ENCODE measurements at places on chromosomes 2 and 18.
A peak's percentile ranks its signal among the peaks of the same experiment; 100 is the strongest.

- peak; percentile 65 for DNase-seq
Measured at GRCh38 chr2:7773362-7774360, 856.4 kb downstream of the RNF144A start.

DNA sequence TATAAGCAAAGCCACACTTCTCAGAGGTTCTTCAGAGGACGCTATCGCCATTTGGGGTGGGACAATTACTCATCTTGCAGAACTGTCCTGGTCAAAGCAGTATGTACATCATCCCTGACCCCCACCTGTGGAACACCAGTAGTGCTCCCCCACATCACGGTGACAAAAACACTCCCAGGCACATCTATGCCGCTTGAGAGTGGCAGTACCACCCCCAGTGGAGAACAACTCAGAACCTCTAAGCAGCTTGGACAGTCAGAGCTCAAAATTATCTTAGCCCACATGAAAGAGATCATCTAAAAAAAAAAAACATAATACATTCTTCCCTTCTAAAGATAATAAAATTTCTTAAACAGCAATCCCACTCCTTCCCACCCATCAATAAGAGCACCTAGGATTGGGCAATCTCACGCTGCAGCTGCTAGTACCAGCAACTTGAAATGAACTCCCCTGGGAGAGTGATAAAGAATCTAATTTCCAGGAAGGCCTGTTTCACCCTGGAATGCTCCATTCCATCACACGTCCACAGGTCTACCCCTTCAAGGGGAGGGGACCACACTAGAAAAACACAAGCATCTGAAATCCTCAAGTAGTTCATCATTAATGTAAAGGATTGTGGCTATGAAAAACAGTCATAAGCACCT lies 31.7 kb downstream of the LRP2 start:
- DNase-seq, result no peak

DNA sequence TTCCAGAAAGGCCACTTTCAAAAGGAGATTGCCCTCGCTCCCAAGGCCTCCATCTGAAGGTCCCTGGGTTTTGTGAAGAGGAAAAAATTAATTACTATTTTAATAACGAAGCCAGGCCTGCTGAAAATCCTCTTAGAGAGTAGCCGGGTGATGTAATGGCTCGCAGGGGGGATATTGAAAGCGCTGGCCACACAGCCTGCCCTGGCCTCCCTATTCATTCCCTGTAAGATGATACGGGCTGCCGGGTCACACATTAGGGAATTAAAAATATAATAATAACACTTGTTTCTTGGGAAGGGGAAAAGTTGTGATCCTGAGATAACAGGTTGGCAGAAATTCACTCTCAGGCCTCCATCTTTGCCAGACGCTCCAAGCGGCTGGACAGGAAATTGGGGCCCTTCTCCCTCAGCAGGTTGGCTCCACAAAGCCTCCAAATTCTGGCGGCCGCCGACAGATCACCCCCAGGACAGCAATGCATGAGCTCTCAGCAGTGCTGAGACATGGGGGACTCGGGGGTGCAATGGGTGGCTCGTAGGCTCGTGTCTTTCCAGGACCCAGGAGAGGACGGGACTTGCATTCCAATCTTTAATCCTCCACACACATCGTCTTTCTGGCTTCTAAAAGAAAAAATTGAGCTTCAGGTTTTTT lies 299.9 kb upstream of the SALL3 start:
- no peak for DNase-seq

- peak; percentile 57 for DNase-seq
Measured at GRCh38 chr2:98833172-98833916, 102.4 kb upstream of the MGAT4A start.

GRCh38 chr2:67436221-67436620 lies 39.1 kb downstream of the ETAA1 start:
- DNase-seq, result no peak

DNA sequence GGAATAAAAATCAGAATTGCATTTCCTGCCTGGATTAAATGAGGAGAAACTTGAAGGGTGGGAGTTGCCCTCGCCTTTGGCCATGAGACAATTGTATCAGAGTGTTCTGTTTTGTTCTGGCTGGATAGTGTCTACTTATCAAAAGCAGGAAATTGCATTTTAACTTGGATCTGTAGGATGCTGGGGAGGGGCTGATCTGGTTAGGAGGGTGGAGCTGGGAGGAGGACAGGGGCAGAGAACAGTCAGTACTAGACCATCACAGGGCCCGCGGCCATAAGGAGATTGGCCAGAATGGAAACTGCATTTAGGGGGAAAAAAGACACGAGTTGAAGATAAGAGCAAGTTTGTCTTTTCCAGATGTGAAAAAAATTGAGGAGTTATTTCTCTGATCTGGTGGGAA lies 199.1 kb upstream of the POU3F3 start:
- no peak for DNase-seq

GRCh38 chr2:141906678-141907077 lies 224.1 kb downstream of the LRP1B start:
- no peak for DNase-seq

GRCh38 chr2:196478588-196478987 lies 160.9 kb upstream of the CCDC150 start:
- no peak for DNase-seq

GRCh38 chr2:192197357-192197756 lies 2.6 kb upstream of the TMEFF2 start:
- no peak for DNase-seq

GRCh38 chr18:10405816-10406663 lies 48.4 kb upstream of the APCDD1 start:
- DNase-seq, result no peak

GRCh38 chr18:9771977-9772660 lies 64.0 kb downstream of the RAB31 start:
- DNase-seq, result no peak

GRCh38 chr2:214401580-214401979 lies 9.3 kb upstream of the VWC2L start:
- no peak for DNase-seq

DNA sequence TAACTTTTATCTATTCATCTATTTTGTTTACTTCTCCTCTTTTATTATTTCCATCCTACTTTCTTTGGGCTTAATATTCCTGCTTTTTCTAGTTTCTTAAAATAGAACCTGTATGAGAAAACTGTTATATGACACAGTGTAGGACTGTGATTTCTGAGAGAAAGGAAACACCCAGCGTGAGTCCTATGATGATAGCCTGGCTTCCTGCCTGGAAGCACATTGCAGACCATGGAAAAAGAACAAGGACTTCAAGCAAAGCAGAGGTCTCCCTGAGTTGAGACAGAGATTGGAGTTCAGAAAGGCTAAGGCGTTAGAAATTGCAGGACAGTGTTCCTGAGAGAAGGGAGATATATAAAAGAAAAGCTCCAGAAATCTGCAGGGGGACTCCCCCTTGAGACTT lies 7.8 kb downstream of the RBM44 start:
- DNase-seq, result no peak

Measured in activated CD4-positive, alpha-beta memory T cell treated with anti-CD3 and anti-CD28 coated beads for 36 hours (primary cell).